ENCODE measurements at places on chromosomes 4 and X.
A peak's percentile ranks its signal among the peaks of the same experiment; 100 is the strongest.

DNA sequence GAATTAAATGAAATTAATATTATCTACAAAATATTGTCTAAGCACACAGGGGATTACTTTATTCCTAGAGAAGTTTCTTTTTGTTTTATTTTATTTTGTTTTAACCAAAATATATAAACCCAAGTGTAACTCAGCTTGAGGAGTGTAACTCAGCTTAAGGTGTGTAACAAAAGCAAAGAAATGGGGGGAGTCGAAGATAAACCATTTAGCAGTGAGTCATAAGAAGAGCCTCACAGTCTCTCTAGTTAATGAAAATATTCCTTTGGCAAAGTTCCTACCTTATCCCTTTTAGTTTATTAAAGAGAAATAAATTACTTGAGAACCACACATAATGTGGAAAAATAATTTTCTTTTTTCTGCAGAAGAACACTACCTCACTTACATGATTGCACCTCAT, 261.8 kb downstream of the KCTD8 start:
- DNase-seq: no peak

DNA sequence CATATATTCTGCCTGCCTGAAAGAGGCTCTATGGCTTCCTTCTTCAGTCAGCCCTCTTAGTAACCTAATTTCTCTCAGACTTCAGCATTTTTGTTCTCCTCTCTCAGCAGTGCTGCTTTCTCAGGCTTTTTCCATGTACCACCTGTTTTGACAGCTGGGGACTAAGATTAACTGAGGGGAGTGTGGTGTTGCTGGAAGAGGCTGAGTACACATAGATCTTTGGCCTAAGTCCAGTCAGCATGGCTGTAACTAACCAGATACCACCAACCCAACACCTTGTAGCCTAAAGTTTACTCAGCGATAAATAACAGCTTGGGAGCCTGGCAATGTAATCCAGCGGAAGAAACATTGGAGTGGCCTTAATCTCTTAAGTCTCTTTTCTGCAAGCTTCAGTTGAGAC, 85.5 kb downstream of the RTL3 start:
- DNase-seq: no peak

DNA sequence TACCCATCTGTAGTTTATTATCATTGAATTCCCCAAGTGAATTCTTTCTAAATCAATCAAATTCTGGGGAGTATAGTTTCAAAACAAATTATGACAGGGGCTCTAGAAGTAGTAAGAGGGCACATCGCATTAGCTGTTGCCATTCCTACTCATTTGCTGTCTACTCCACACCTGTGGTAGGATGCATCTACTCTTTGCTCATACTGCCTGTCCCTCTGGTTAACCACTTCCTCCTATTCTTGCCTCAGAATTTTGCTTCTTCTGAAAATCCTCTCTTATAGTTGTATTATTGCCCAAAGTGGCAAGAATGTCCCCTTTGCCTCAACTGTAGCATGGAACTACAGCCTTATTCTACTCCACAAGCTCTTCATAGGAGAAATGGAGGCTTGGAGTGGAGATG, 12.7 kb upstream of the DGKK start:
- peak; percentile 53 for DNase-seq

DNA sequence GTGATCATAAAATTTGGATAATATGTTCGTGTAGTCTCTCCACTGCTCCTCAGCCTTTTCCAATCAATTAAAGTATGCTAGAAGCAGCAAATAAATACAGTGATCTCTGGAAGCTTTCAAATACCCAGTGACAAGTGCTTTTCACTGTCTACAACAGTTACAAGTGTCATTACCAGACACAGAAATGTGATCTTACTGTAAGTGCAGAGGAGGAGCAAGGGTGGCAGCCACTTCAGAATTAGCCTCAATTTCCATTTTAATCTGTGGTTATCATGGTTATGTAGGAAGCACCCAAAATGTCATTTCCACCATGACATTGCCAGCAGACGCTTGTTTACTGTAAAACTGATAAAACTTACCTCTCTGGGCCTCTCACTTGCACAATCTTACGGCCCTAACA, 133.9 kb upstream of the ADAMTS3 start:
- DNase-seq: no peak

DNA sequence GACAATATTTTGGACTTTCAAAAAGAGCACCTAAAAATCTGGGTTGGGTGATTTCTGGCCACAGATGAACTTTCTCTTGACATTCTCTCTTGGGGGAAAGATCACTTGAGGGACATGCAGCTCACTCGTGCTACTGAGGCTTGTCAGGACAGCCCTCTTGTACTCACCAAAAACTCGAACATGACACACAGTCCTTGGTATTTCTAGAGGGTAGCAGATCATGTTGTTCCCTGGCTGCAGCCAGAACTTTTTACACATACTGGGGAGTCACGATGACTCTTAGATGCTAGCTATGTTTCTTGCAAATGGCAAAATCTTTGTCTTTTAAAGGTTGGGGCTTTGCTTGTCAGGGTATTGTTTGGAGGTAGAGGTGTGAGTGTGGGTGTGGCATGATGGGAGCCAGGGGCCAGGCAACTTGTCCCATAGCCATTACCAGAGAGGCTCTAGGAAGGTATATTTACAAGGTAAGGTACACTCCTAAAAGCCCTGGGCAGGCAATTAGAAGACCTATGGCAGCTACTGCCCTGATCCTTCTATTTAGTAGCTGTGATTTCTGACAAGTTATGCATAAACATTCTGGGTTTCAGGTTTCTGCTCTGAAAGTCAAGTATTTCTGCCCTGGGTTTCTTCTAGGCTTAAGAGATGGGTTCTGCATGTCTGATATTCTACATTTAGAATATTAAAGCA, 241.7 kb upstream of the TLL1 start:
- DNase-seq: no peak

- no peak for DNase-seq
These were observed 71.2 kb upstream of the GRID2 start for GRCh38 chr4:92232566-92232965.

- DNase-seq: no peak
These were observed 43.7 kb downstream of the SAT1 start for GRCh38 chrX:23826653-23827052.

- DNase-seq: no peak
These were observed 50.1 kb downstream of the ENPP6 start for GRCh38 chr4:184167576-184167975.

DNA sequence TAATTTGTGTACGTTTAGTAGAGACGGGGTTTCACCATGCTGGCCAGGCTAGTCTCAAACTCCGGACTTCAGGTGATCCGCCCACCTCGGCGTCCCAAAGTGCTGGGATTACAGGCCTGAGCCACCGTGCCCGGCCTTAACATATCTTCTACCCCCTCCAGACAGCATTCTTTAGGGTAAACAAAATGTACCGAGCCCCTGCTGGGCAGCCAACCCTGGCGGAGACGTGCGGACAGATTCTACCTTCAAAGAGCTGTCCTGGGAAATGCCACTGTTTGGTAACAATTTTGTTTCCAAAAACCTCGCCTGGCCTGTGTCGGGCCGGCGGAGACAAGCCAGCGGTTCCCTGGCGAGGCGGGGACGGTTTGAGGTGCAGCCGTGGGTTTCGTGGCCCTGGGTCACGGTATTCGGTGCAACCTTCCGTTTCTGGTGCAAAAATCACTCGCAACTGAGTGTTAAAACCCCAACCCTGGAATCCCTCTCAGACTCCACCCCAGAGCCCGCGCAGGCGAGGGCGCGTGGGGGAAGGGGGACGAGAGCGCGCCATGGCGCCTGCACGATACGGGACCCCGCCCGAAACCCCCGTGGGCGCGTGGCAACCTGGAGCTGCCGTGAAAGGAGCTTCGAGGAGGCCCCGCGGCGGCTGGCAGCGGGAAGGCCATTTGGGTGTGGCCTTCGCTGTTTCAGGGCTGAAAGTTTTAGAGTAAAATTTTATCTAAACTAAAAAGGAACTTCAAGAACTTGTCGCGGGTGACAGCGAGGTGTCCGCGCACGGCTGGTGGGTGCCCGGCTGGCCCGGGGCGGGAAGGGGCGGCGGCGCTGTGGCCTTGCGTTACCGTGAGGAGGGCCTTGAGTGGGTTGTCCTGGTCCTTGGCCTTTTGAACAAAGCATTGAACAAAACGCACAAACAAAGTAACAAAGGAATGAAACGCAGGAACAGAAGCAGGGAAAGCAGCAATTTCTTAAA, 17.0 kb downstream of the MRFAP1 start:
- DNase-seq: no peak

- no peak for DNase-seq
These were observed 58.3 kb downstream of the ZFX start for GRCh38 chrX:24207826-24208225.

DNA sequence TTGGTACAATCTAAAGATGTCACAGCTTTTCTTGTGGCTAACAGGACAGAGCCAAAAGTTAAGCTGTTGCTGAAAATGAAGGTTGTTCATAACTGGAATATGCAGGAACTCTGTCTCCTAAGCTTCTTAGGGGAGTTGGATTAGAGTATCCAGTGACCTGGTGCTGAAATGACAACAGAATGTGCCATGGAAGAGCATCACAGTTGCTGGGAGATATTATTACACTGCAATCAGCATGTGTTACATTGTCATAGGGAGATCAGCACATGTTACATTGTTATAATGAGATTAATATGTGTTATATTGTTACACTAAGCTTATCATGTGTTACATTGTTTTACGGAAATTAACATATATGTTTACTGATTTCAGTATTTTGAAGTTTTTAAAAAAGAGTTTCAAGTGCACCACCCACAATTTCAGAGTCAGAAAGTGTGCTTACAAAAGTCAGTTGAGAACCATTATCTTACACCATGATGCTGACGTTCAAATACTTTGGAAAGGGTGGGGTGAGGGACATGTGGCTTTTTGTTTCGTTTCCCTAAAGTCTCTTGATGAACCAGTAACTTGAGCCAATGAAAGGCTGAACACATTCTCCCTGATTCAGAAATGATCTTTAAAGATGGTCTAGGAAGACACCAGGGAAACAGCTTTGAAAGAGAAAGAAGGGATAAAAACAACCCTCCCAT, 113.4 kb downstream of the DRD5 start:
- DNase-seq: no peak

DNA sequence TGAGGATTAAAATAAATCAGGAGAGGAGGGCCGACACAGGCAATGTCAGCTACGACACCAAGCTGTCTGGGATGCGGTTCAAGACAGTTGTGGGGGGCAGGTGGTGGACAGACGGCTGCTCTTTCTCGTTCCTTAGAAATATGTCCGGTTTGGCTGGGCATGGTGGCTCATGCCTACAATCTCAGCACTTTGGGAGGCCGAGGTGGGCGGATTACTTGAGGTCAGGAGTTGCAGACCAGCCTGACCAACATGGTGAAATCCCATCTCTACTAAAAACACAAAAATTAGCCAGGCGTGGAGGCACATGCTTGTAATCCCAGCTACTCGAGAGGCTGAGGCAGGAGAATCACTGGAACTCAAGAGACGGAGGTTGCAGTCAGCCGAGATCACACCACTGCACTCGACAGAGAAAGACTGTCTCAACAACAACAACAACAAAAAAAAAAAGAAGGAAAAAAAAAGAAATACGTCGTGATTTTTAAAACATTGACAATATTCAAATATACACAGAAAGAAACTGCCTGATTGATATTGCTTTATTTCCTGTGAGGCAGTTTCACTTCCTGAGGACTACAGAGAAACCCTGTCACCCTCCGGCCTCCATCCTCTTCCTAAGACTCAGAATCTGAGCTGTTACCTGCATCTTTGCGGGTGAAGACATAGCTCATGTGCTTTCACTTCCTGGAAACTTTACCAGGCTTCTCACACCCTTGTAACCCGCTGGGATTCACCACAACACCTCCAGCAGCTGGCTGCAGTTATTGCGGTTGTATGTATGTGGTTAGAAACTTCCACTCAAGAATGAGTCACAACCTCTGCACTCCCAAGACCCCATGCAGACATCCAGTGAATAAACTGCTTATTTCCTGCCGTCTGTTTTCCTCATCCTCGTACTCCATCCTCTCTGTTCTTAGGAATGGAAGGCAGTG, 63.8 kb upstream of the STS start:
- DNase-seq: peak; percentile 95

- no peak for DNase-seq
These were observed 17.4 kb upstream of the ODAM start for GRCh38 chr4:70178075-70178660.

- no peak for DNase-seq
These were observed 94.1 kb downstream of the HMX1 start for GRCh38 chr4:8777320-8778196.

DNA sequence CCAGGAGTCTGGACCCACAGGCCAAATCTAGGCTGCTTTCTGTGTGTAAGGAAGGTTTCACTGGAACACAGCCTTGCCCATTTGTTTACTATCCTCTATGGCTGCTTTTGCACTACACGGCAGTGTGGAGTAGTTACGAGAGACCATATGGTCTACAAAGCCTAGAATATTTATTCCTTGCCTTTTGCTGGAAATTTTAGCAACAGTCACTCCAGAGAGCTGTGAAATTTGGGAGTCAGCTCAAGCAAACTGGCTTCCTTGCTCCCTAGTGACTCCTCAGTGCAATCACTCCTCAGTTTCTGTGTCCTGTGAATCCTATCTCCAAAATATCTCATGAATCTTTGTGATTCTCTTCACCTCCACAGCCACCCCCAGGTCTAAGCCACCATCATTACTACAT, 99.0 kb upstream of the CPEB2 start:
- no peak for DNase-seq

DNA sequence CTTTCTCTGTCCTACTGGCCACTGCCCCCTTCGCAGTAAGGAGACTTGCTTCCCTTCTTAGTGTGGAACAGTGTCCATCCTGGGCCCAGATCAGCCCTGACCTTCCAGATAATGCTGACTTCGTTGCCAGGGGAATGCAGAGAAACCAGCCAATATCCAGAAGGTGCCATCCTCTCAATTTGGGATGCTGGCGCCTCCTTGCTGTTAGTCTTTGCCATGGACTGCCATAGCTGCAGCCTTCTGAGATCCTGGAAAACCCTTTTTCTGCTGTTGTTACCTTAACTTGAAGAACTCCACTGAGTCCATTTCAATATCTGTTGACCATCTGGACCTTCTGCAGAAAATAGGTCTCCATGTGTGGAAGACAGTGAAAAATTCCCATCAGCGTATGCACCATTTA, 21.8 kb downstream of the RAI2 start:
- no peak for DNase-seq

DNA sequence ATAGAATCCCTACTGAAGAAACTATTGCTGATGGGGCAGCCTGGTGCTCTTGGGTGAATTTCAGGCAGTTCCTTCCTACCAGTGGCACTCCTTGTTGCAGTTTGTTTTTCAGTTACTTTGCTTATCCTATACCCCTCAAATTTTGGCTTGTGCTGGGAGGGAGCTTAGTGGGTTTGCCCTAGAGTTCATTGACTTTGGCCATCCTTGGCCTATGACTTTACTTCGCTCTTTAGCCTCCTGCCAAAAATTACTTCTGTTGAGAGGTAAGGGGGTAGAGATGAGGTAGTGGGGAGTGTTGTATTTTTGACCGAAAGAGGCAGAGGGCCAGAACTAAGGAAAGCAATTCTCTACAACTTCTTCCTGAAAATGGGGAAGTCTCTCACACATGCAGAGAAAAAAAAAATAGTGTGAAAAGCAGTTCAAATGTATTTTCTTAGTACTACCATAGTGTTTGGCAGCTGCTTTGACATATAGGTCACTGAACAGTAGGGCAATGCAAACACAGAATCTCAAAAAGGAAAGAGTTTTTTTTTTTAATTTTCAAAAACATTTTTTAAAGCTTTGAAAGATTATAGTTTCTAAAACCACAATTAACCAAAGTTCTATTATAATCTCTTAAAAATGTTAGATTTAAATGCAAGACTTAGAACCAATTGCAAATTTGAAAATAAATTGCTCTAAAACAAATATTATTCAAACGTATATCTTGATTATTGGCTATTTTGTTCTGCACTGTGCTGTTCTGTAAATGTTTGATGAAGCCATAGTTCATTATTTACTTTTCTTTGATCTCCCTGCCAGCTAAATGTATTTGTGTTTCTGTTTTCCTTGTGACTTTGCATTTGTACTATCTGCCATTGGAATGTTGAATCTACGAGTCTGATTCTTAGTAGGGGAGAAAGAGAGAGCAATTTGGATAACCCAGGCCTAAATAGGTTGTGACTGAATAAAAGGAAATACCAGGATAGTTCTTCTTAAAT, 73.6 kb downstream of the DCK start:
- no peak for DNase-seq

Measured in Jurkat, Clone E6-1 (cell line).